ENCODE measurements at places on chromosomes 1 and 21.

GRCh38 chr1:61337037-61337436 lies 254.7 kb downstream of the NFIA start:
- DNase-seq: no peak

DNA sequence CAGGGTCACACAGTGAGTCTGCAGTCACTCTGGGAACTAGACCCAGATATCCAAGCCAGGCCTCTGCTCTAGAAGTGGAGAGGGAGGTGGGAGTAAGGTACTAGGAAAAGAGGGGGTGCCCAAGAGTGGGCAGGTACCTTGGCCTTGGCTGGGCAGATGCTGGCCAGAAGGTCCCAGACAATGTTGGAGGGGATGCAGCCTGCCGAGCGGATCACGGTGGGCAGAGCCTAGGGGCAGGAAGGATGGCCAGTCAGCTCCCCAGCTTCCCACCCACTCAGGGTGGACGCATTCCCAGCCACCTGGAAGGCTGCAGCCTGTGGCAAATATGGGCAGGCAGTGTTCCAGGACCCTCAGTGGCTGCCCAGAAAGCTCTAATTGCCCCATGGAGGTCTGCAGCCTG lies 23.3 kb downstream of the SPOCD1 start:
- DNase-seq: no peak

DNA sequence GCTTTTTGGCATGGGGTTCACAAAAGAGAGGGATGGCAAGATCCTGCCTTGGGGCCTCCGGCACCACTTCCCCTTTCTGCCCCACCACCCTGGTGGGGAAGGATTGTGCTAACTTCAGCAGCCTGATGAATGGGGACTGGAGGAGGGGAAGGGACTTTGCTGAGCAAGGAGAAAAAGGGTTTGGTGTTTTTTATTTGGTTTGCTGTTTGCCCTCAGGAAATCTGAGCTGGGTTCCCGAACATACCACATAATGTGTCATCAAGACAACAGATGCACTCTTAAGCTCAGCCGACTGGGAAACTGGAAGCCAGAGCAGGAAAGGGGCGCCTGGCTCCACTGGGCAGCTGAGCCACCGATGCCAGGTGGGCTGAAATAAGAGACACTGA lies 19.8 kb downstream of the OLFML2B start:
- no peak for DNase-seq

DNA sequence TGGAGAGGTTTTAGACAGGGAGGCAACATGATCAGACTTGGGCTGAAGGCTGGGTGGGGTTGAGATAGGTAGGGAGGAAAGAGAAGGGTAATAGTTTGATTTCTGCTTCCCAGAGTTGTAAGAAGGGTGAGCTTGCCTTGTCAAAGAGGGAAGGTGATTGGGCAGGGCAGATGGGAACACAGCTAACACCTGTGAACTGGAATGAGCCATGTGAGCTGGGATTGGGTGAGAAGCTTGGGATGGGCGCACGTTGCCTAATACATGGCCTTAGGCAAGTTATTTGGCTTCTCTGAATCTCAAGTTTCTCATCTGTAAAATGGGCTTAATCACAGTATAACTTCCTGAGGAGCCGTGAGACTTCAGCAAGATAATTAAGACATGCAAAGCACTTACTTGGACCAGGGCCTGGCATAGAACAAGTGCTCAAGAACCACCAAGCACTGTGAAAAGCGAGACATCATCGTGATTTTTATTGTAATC lies 33.8 kb upstream of the ID3 start:
- DNase-seq: no peak
